NCI-H1436 (cell line): ENCODE measurements at places on chromosomes 2 and 18.
A peak's percentile ranks its signal among the peaks of the same experiment; 100 is the strongest.

GRCh38 chr2:18987016-18987415 is 371.4 kb downstream of the OSR1 start:
- no peak for DNase-seq

DNA sequence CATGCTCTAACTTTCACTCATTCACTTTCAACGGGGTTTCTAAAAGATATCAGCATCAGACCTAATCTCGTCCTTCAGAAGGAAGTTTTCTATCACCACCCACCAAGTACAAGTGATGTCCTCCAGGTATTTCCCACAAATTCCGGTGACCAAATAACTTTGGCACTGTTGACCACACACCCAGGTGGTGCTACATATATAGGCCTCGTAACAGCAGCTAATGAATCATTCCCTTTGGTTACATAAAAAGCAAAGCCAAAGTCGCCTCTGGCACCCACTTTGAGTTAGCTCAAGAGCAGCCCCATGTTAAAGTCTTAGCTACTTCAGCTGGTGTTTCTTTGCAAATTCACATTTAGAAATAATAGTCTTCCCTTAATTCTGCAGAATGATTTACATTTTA is 138.2 kb upstream of the OSR1 start:
- DNase-seq, result no peak

GRCh38 chr2:17136877-17137276 is 381.4 kb downstream of the RAD51AP2 start:
- no peak for DNase-seq

DNA sequence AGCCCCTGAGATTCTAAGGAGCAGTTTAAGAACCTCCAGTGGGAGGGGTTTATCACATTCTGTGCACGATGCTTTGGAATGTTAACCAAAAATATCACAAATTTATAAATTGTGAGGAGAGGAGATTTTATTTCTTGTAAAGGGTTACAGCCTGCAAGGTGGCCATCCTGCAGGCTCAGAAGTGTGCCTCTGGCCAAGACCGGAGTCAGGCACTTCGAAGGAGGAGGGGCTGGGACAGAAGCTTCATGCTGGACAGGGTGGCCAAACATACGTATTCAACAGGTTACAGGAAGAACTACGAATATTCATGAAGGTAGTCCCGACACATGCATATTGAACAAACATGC is 144.1 kb upstream of the NCK2 start:
- DNase-seq, result no peak

DNA sequence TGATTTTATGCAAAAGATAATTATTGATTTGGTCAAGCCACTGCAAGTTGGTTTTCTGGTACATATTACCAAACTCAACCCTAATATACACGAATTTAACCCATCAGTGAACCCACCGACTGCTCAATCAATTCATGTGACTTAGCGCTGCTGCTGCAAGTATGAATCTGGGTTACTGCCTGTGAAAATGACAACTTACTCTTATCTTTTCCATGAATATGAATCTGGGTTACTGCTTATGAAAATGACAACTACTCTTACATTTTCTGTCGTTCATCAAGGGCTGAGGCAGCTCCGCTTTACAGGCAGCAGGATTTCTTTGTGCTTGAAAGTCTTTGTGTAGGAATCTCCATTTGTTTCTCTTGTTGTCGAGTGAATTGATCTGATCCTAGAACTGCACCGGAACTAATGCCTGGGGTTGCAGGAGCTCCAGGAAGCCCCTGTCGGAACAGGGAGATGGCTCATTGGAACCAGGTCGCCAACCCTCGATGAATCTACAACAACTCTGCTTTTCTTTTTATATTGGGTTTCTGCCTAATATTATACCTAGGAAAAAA is 22.1 kb upstream of the ALKAL2 start:
- no peak for DNase-seq

DNA sequence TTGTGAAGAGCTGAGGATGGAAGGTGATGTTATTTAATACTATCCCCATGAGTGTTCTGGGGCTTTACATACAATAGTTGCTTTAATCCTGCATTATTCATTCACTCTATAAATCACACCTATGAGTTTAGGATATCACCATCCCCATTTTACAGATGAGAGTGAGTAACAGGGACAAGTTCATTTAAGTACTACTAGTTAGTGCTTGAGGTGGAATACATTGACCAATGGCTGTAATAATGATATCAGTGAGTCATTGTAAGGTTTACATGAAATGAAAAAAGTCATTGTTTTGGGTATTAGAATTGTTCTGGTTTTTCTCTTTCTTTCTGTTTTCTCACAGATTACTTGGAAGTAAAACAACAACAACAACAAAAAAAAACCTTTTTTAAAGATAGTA is 42.5 kb downstream of the TANC1 start:
- DNase-seq, result no peak

DNA sequence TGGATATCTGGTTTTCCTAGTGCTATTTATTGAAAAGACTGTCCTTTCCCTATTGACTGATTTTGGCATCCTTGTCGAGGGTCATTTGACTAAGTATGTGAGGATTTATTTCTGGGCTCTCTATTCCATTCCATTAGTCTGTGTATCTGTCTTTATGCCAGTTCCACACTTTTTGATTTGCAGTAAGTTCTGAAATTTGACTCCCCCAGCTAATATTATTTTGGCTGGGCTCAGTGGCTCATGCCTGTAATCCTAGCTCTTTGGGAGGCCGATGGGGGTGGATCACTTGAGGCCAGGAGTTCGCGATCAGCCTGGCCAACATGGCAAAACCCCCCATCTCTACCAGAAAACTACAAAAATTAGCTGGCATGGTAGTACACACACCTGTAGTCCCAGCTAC is 46.8 kb upstream of the GAREM2 start:
- no peak for DNase-seq

- DNase-seq, result no peak
Measured at GRCh38 chr2:166487171-166487570, 6.9 kb downstream of the SCN7A start.

DNA sequence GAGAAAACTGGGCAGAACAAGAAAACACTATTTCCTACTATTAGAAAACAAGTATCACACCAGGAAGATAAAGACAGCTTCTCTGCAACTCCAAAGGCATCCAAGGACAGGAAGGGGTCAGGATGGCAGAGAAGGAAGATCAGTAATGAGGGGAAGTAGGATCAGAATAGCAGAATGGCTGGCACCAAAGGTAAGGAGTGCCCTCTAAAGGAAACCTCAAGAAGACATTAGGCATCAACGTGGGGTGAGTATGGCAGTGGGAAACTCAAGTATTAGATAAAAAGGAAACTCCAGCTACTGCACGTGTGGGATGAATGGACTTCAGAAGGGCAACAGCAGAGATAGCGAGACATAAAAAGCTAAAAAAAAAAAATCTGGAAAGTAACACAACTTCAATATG is 25.9 kb downstream of the HDLBP start:
- no peak for DNase-seq

- DNase-seq, result no peak
Measured at GRCh38 chr2:69036926-69037325, 23.9 kb downstream of the ANTXR1 start.

DNA sequence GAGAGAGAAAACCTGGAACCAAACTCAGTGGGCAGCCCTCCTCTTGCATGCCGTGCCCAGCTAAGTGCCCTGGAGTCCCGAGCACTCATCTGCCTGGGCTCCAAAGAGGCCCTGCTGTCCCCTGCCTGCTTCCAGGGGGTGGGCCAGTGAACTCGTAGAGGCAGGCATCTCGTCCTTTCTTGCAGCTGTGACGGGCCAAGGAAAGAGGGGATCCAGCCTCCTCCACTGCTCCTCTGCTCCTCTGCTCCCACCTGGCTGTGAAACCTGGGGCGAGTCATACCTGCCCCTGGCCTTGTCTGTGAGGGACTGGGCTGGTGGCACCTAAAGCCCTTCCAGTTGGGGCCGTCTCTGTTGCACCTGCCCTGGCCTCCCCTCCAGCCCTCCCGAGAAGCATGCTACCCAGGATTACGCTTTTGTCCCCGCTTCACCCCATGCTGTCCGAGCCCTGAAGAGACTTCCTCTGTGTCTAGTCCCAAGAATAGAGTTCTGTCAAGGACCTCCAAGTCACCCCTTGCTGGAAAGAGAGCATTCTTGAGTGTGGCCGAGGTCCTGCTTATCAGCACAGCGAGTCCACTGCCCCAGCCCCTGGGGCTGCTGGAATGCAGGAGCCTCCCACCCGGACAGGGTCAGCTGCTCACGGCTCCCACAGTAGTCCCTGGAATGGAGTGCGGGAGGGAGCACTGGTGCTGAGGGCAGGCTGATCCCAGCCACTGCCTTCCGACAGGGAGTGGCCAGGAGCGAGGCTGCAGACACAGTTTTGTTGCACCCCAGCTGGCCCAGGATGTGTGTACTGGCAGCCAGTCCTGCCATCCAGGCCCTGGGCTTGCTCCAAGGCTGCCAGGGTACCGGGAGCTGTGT is 14.3 kb downstream of the KCNK3 start:
- DNase-seq, result no peak

GRCh38 chr18:57008001-57008686 is 138.7 kb upstream of the BOD1L2 start:
- no peak for DNase-seq

DNA sequence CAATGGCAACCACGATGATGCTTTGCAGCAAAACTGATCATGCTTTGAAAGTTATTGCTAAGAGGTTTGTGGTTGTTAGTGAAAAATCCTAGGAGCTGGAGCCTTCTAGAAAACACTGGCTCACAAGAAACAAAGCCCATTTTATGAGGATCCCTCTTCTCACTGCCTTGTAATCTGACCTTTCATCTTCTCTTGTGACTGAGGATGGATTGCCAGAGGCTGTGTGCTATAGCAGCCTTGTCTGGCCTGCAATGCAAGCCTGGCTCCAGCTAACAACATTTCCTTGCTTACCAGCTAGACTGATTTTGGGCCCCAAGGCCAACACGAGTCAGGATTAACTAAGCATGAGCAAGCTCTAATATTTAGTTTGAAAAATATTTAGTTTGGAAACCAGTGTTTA is 13.1 kb downstream of the PIEZO2 start:
- DNase-seq, result no peak

DNA sequence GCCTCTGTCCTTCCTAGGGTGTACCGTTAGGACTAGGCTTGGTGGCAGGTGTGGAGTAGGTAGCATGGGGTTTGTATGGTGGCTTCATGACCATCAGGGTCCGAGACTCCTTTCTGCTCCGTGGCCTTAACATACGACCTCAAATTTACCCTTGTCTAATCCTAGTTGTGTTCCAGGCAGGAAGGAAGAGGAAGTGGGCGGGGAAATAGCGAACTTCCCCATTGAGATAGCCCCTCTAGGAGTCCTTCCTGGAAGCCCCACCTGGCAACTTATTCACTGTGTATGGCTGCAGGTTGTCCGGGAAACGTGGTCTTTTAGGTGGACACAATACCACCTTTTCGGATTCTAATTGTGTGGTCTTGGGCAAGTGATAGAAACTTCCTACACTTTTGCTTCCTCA is 9.3 kb downstream of the CD8A start:
- DNase-seq, result no peak

DNA sequence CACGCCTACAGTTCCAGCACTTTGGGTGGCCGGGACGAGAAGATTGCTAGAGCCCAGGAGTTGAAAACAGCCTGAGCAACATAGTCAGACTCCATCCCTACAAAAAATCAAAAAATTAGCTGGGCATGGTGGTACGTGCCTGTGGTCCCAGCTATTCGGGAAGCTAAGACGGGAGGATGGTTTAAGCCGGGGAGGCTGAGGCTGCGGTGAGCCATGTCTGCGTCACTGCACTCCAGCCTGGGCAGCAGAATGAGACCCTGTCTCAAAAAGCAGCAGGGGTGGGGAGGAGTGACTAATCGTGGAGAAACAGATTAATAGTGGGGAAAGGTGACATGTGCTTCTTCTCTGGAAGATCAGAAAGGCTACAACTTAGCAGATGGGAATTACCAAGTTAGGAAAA is 58.1 kb upstream of the GPC1 start:
- no peak for DNase-seq

- no peak for DNase-seq
Measured at GRCh38 chr18:46419391-46420141, 237.5 kb downstream of the LOXHD1 start.

DNA sequence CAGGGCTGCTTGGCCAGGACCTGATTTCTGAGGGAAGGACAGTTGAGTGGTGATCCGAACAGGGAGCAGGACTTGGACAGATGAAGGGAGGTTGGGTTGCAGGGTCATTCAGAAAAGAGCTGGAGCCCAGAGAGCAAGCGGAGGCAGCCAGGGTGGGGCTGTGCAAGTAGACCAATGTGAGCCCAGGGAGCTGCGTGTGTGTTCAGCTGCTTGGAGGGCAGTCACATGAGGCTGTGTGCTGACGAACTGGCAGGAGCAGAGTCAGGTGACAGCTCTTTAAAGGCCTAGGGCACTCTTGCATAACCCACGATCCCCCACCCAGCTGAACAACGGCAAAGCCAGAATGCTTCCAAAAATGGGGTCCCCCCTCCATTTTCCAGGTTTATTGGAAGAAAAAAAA is 4.6 kb upstream of the MLPH start:
- DNase-seq, result peak; percentile 77

DNA sequence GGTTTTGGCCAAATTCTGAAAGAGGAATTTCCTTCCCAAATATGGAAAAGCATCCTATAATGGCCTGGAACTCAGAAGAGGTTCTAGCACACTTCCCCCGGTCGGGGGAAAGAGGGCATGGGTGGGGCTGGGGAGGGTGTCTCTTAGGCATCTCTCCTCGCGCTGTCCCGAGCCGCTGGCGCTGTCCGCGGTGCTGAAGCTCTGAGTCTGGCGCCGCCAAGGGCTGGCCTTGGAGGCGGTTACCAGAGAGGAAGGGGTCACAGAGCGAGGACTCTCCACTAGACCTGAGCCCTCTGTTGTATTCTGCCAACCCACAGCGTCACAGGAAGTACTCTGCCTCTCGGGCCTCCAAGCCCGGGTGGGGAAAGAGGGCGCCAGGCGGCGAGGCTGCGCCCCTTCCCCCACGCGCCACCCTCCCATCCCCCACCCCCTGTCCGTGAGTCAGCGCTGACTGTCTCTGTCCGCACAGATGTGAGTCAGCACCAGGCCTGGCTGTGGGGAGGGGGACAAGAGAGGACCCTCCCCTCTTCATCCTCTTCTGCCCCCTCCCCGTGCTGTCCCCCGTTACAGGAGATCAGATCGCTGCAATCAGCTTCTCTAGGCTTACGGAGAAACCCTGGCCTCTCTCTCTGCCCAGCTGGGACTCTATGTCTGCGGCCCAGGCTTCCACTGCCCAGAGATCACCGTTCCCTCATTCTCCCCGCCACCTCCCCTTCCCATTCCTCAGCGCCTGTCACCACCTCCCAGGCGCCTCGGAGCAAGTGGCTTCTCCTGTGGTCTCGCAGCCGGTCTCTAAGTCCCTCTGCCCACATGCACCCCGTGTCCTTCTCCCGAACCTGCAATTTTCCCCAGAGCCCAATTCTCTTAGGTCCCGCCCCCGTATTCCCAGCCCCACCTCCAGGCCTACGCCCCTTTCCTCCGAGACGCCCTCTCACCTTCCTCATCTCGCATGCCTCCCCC is 779 bp downstream of the PTPRN start:
- peak; percentile 34 for DNase-seq

GRCh38 chr2:100664021-100664755 is 101.4 kb downstream of the PDCL3 start:
- no peak for DNase-seq
